ENCODE measurements at places on chromosomes 1 and 21. TPM values are rescaled to one million over a fixed set of nuclear protein-coding genes. Genes with fewer than 3 reads are reported as not detected.

Gene TDRD10
- 3.3 TPM for total RNA-seq

DNA sequence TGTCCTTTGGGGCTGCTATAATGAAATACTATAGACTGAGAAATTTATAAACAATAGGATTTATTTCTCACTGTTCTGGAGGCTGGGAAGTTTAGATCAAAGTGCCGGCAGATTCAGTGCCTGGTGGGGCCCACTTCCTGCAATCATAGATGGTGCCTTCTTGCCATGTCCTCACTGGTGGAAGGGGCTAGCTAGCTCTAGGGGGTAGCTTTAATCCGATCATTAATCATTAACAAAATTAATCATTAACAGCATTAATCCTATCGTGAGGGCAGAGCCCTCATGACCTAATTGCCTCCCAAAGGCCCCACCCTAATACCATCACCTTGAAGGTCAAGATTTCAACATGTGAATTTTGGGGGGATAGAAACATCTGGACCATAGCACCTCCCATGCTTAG, 124.3 kb downstream of the TRABD2B start:
- no peak for DNase-seq

Gene PKN2
- 95.4 TPM for total RNA-seq

Gene ANKRD34A
- 0.47 TPM for total RNA-seq

GRCh38 chr1:27132147-27132546, 22.8 kb downstream of the SLC9A1 start:
- DNase-seq, result no peak

DNA sequence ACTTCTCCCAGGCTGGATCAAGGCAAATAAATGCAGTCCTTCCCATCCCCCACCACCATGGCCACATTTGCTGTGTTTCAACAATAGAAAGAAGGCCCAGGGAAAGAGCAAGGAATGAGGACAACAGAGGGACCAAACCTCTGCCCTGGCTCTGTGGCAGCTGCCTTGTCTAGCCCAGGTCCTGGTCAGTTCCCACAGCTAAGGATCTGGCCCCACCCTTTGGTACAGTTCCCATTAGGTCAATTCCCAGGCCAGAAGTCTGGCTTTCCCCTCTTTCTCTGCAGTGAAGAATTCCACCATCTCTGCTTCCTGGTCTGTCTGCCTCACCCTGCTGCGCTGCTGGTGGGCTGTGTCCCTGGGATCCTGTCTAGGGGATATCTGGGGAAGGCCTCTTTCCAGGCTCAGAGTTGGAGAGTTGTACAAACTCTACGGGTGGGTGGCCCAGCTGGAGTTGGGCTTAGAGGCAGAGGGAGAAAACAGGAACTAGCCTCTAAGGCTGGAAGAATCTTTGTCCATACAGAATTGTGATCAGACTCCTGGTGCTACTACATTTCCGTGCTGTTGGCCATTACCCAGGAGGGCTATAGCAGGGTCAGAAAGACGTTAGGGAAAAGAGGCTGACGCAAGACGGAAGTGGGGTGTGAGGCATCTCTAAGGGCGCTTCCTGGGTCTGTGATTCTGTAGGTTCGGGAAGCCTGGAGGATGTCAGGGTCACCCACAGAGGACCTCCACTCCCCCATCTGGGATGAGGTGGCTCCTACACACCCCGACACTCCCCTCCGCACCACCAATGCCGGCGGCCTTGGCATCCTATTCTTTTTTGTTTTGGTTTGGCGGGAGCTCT, 953 bp upstream of the NDUFS2 start:
- DNase-seq, result peak; percentile 70

- no peak for DNase-seq
Measured at GRCh38 chr1:106366627-106367319, 689.7 kb upstream of the PRMT6 start.

Gene CCDC181
- total RNA-seq, result 1.9 TPM

Measured in ureter (tissue), 1 donor.